ENCODE measurements at places on chromosomes 7 and 10.

GRCh38 chr7:34747176-34747781, 89.3 kb downstream of the NPSR1 start:
- no peaks in the 10 kb centered on the region for H3K4me1 ChIP-seq
- H3K36me3 ChIP-seq: no peaks in the 10 kb centered on the region
- no peak overlapping the region for H3K27ac ChIP-seq
- H3K27me3 ChIP-seq: no peaks in the 10 kb centered on the region
- no peak overlapping the region for H3K4me3 ChIP-seq

DNA sequence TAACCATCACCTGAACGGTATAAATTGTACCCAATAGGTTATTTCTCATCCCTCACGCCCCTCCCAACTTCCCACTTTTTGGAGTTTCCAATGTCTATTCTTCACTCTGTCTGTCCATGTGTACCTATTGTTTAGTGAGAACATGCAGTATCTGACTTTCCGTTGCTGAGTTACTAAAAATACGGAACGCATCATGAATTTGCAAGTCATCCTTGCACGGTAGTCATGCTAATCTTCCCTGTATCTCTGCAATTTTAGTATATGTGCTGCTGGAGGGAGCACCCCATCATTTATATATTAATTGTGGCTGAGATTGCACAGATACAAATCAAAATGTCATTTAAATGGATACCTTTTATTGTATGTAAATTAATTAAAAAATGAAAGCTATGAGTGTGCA, 75.7 kb upstream of the SFMBT2 start:
- no peak for DNase-seq
- peaks cover 12% of the 10 kb centered on the region for H3K36me3 ChIP-seq
- H3K27me3 ChIP-seq: no peaks in the 10 kb centered on the region

DNA sequence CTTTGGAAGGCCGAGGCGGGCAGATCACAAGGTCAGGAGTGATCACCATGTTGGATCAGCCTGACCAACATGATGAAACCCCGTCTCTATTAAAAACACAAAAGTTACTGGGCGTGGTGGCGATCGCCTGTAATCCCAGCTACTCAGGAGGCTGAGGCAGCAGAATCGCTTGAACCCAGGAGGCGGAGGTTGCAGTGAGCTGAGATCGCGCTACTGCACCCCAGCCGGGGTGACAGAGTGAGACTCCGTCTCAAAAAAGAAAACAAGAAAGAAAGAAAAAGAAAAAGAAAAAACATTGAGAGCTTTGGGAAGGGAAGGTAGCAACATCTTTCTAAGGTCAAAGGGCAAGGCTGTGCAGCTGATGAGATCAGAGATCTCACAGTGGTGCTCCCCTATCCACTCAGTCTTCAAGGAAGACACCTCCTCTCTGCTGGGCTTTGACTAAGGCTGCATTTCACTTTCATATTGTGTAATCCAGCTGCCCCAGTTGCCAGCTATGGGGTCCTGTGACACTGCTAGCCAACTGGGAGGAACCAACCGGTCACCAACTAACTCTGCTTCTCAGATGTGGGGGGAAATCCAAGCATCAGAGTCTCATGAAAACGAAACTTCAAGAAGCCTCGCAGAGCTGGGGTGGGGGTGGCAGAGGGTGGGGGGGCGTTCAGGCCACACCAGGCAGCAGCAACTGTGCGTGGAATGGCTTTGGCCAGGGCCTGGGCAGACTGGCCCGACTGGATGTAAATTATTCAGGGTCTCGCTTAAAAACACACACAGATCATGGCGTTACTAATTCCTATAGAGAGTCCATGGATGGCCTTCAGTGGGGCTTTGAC, 1.5 kb downstream of the IL15RA start:
- peaks cover 34% of the 10 kb centered on the region for H3K4me1 ChIP-seq
- H3K36me3 ChIP-seq: peaks cover 15% of the 10 kb centered on the region
- DNase-seq: peak; percentile 64
- peak overlapping the region; percentile 95 for H3K27ac ChIP-seq
- peaks cover 5% of the 10 kb centered on the region for H3K27me3 ChIP-seq
- H3K4me3 ChIP-seq: peak overlapping the region; percentile 95

- no peaks in the 10 kb centered on the region for H3K36me3 ChIP-seq
- H3K27me3 ChIP-seq: peaks cover 5% of the 10 kb centered on the region
- DNase-seq: no peak
- H3K4me3 ChIP-seq: no peak overlapping the region
- H3K4me1 ChIP-seq: peaks cover 3% of the 10 kb centered on the region
Observed at GRCh38 chr10:77496941-77497420, 140.6 kb downstream of the KCNMA1 start.
